ENCODE measurements at places on chromosomes 12 and 14.

DNA sequence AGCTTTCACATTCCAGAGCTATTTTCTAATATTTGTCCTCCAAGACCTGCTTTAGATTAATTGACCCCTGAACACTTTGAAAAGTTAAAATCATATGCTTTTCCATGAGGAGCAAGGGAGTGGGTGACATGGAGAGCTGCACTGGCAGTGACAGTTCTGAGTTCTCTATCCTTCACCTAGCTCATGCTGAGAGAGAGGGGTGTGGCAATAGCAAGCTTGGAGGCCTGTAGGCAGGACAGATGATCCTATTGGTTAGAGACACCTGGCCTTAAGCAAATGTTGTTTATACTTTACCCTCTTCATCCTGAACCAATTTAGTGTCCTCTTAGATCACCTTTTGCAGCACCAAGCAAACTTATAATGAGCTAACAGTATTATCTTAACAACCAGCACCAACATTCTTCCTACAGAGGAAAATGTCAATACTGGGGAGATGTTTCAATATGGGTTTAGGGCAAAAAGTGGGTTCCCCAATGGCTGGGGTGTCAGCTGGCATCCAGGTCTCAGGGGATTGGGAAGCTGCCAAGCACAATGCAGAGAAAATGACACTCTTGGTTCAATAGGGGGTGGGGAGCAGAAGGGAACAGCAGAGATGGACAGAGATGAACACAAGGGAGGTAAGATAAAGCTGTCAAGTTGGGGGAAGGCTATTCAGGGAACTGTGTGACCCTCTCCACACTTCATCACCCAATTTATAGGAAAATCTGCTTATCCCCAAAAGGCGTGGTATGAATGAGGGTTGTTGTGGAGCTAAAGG, 37.0 kb upstream of the PPM1H start:
- DNase-seq = no peak

DNA sequence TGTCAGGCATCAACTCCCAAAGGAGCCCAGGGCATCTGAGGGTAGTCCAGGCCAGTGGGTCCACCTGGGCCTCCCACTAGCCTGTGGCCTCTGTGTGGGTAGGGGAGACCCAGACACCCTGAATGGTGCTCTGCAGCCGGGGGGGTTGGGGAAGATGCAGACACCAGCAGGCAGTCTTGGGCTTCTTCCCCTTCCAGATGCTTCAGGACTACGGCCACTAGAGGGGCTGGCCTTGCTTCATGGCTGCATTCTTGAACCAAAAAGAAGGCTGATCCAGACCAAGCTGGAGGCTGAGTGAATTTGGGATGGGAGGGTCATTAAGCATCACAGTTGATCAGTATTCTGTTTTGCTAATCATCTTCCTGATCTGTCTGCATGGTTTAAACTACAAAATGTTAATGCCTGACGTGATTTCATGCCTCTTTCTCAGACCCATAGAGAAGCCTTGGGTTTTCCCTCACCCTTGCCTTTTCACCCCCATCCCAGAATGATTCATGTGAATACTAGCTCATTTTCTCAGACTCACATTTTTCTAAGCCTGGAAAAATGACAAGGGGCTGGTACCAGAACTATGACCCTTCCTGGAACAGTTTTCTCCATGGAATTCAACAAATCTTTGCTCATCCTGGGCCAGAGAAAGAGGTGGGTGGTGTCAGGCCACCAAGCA, 134.2 kb downstream of the NTF3 start:
- no peak for DNase-seq

DNA sequence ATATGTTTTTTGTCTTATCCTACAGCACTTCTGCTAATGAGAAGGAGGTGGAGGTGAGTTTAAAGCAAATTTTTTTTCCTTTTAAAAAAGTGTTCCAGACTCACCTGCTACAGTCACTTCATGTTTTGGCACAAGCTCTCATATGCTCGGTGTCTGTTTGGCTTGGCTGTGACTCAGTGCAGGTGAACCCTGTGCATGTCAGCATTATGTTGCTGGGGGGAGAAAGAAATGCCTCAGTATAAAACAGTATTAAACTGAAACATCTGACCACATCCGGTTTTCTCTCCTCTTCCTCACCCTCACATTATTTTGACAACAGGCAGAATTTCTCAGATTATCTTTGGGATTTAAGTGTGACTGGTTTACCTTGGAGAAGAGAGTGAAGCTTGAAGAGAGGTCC, 105.2 kb downstream of the DNAI7 start:
- peak; percentile 11 for DNase-seq

- DNase-seq = no peak
Measured at GRCh38 chr14:67644428-67644827, 24.7 kb downstream of the ARG2 start.

- peak; percentile 80 for DNase-seq
Measured at GRCh38 chr12:46523863-46524770, 151.5 kb upstream of the SLC38A2 start.

DNA sequence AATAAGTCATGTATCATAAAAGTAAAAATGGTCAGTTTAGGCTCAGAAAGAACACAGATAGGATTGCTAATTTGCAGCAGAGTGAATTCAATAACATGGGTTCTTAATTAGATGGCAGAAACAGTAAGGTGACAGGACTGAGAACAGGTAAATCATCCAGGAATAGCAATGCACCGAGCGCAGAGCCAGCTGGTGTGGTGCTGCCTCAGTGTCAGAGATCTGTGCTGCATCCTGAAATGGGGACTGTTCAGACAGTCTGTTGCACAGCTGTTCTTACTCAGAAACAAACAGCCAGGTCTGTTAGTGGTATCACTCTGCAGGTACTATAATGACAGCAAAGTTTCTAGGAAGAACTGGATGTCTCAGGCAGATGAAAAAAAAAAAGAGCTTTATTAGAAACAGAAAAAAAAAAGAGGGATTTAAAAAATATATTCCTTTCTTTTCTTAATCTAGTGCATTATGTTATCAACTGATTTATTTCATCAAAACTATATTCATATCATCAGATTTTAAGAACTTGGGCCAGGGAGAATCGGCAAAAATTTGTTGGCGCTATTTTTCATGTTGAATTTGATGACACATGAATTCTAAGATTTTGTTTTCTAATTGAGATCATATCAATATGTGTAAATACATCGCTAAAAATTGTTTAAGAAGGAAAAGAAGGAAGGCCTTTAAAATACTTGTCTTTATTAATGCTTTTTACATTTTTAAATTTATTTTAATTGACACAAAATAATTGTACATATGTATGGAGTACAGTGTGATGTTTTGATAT, 501.8 kb downstream of the PRKD1 start:
- DNase-seq = no peak

DNA sequence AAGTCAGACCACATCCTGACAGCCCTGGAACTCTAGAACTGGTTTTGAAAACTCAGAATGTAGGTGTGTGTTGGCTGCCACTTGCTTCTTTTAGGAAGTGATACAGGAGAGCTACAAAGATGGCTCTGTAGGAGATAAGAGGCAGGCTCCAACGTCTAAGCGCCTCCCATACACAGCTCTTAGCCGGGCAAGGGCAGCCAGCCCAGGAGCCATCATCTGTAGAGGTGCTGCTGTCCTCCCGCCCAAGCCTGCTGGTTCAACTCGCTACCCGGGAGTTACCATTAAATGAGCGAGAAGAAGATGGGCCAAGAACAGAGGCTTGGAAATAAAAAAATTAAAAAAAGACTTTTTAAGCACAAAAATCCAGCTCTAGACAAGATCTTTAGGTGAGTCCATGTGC, 61.2 kb upstream of the DIO3 start:
- no peak for DNase-seq

- DNase-seq = no peak
Measured at GRCh38 chr14:29102996-29103395, 336.4 kb downstream of the FOXG1 start.

DNA sequence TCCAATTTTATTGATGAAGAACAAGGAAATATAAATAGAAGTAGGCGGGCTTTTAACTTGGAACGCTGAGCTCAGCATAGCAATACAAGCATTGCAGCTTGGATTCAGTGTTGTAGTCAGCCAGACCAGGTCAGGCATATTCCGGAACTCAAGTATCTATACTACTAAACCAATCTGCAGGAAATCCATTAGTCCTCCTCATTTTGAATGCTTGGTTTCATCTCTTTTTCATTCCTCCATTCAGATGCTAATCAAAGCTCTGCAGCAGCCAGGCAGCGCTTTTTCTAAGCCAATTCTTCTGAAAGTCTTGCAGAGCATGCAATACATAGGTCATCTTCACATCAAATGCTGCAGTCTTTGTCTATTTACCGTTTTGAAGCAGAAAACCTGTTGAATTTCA, 49.0 kb downstream of the KIF21A start:
- no peak for DNase-seq

DNA sequence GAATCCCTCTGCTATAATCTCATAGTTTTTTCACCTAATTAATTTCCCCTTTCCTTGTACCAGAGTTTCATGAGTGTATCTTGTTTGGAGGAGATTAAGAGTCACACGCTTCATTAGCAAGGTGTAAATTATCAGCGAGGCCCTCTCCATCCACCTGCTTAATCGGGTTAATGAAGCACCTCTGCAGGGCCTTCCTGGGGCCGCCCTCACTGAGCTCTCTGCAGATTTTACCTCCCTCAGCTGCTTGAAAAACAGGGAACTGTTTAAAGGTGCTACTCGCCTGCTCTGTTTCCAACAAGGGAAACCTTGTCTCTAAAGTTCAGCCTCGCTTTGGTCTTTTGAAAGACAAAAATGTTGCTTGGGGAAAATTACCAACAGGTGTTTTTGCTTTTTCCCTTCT, 35.8 kb downstream of the OTX2 start:
- no peak for DNase-seq

GRCh38 chr14:20341646-20342045, 1.8 kb upstream of the PARP2 start:
- DNase-seq = no peak

DNA sequence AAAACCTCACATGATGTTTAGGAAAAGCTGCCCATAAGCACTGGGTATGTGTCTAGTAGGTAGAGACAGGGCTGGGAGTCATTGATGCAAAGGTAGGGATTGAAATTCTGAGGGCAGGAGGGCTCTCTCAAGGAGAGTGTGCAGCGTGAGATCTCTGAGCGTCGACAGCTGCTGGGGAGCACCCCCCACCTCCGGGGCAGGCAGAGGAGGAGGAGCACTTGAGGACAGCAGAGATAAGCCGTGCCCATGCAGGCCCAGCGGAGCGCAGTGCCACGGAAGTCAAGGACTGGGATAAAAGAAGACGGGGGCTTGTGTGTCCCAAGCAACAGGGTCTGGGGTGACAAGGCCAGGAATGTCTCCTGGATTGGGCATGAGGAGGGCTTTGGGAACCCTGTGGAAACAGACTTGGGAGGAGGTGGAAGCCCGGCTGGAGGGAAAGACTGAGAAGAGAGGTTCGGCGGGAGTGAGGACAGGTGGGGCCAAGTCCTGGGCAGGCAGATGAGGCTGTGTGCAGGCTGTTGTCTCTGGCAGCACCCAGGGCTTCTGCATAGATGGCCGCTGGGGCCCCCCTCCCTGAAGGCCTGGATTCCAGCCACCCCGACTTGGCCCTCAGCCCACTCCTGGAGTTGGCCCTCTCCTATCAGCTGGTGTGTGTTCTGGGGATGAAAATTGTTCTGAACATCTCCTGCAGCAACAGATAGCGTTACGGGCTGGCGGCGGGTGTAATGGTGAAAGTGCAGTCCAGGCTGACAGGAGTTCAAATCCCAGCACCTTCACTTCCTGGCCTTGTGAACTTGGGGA, 1.9 kb downstream of the CACNA2D4 start:
- DNase-seq = no peak

GRCh38 chr12:10853776-10854175, 4.5 kb upstream of the PRR4 start:
- no peak for DNase-seq

DNA sequence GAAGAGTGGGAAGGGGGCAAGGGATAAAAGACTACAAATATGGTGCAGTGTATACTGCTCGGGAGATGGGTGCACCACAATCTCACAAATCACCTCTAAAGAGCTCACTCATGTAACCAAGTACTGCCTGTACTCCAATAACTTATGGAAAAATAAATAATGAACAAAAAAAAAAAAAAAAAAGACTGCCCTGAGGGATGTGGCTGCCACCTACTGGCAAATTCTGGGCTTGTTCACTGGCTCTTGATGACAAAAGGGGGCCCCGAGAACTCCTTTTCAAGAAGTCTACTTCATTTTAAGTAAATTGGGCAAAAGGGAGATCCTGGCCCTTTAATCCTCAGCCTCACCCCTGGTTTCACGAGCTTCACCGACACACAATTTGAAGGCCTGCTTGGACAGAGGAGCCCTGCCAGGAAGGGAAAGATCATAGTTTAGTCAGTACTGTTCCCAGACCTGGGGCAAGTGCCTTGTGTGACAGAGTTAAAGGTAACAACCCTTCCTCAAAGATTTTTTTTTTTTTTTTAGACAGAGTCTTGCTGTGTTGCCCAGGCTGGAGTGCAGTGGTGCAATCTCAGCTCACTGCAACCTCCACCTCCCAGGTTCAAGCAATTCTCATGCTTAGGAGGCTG, 26.1 kb upstream of the STAC3 start:
- peak; percentile 11 for DNase-seq

- peak; percentile 73 for DNase-seq
Measured at GRCh38 chr14:97978341-97978740, 1181.2 kb downstream of the VRK1 start.

- no peak for DNase-seq
Measured at GRCh38 chr14:82251494-82251893, 717.8 kb upstream of the SEL1L start.

DNA sequence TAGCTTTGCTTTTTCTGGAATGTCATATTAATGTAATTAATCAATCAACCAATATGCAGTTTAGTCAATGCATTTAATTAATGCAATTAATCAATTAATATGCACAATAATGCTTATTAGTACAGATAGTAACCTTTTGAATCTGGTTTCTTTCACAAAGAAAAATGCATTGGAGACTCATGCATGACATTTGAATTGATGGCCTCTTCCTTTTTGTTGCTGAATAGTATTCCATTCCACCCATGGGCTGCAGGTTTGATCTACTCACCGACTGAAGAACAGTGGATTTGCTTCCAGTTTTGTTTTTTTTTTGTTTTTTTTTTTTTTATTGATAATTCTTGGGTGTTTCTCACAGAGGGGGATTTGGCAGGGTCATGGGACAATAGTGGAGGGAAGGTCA, 13.1 kb upstream of the GPR132 start:
- no peak for DNase-seq

DNA sequence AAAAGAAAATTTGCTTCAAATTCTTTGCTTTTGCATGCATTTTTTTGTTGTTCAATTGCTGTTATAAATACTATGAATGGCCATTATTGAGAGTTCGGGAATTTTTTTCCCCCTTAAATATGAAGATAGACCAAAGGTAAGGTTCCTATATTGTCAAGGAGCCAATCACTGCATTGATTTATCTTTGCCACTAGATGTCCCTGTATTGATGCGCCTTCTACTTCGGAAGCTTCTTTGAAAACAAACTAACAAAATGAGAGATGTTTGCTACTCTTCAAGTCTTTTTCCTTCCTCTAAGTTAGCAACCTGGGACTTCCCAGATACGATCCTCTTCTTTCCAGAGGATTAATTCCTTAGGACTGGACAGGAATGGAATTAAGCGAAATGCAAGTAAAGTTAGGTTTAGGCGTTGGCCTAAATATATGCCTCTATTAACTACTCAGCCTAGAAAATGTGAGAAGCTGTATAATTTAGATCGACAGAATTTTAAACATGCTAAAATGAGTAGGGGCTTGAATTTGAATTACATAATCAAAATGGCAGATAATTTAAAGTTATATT, 318.1 kb downstream of the AEBP2 start:
- DNase-seq = no peak
